ENCODE measurements at places on chromosomes 11 and 22.

GRCh38 chr11:128405714-128406662 is 181.4 kb downstream of the ETS1 start:
- no peak for DNase-seq

DNA sequence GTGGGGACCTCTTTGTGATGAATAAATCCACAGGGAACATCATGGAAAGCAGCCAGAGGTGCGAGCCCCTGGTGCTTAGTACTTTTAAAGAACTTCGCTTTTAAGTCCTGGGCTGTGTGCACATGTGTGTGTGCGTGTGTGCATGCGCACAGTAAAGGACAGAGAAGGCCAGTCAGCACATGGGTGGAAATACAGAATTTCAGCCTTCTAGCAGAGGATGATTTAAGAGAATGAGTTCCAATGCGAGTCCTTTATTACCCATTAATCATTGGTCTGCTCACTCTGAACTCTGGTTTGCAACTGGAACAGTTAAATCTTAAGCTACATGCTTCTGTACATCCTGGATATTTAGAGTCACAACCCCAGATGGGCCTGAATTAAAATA is 18.9 kb downstream of the TEAD1 start:
- no peak for DNase-seq

DNA sequence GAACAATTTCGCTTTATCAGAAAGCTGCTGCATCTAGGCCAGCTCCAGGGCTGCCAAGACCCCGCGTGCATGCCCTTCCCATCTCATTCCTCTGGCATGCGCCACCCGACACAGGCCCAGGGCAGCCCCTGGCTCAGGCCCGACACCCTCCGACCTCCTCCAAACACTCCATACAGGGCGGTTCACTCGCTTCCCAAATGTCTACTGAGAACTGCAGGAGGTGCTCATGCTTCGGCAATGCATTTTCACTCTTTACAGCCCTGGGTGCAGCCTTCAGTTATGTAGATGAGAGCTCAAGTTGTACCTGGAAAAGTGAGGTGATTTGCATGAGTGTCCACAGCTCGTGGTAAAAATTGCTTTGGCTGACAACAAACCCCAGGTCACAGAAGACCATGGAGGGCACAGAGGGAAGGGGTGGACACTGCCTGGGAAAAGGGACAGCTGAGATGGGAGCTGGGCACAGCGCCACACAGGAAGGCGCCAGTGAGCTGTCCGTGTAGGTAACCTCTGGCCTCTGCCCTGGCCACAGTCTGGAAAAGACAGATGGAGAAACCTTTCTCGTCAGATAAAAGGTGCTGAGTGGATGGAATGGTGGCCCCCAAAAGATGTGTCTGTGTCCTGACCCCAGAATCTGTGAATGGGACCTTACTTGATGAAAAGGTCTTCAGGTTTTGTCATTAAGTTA is 1351.9 kb downstream of the BRD1 start:
- no peak for DNase-seq

- no peak for DNase-seq
These were observed 533.6 kb downstream of the CNTN5 start for GRCh38 chr11:99554232-99554903.

- no peak for DNase-seq
These were observed 15.1 kb downstream of the TMEM184B start for GRCh38 chr22:38257650-38258250.

GRCh38 chr22:49925525-49926128 is 7.2 kb downstream of the CRELD2 start:
- no peak for DNase-seq

DNA sequence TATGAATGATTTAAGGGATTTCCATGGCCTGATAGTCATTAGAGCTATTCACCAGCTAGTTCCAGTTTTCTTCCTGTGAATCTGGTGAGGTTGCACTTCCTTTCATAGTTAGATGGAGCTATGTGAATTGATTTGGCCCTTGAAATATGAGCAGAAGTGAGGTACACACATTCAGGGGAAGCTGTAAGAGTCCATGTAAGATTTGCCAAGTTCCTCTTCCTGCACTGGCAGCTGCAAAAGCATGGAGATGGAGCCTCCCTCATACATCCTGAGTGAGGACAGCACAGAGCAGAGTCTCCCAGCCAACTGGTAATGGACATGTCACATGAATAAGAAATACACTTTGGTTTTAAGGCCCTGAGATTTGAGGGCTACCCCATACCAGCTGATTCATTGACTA is 111.7 kb downstream of the CD44 start:
- DNase-seq: no peak

DNA sequence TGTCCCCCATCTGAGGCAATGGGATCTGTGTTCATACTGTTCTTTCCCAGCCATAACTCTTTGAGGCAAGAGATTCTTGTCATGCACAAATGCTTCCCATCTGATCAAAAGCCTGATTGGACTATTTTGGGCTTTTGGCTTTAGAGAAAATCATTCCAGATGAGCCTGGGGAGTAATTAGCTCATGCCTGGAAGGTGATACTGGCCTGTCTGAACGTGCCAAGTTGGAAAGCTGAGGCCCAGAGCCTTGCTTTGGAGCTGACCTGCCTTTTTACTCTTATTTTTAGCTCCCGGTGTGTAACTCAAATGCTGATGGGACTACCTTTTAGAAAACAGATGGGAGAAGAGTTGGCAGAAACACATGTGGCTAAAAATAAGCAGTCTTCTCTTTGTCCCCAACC is 105.0 kb downstream of the DBX1 start:
- no peak for DNase-seq

GRCh38 chr11:2156416-2157182 is 4.4 kb downstream of the INS start:
- peak; percentile 83 for DNase-seq

GRCh38 chr22:50284479-50284878 is 14.3 kb upstream of the MAPK11 start:
- DNase-seq: no peak

- no peak for DNase-seq
These were observed 38.2 kb downstream of the BMAL1 start for GRCh38 chr11:13315517-13316432.

DNA sequence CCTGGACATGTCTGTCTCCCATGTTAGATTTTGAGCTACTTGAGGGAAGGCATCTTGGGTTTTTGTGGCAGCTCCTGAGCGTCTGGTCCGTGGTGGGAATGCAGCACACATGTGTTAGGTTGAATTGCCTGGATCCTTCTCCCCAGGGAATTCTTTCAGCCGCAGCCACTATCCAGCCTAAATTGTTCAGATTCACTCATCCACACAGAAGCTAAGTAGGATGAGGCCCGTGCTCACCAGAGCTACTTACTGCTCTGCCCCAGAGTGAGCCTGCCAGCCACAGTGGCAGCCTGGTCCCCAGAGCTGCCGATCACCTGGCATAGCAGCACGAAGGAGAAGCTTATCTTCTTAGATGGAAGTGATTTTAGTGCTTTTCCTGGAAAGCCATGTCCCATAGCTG is 34.4 kb upstream of the SORL1-AS1 start:
- no peak for DNase-seq

- DNase-seq: no peak
These were observed 11.9 kb downstream of the TMEM41B start for GRCh38 chr11:9302448-9302847.
